ENCODE measurements at places on chromosomes 3 and 15.

GRCh38 chr3:22045882-22046281 lies 294.9 kb upstream of the ZNF385D start:
- no peak for DNase-seq

DNA sequence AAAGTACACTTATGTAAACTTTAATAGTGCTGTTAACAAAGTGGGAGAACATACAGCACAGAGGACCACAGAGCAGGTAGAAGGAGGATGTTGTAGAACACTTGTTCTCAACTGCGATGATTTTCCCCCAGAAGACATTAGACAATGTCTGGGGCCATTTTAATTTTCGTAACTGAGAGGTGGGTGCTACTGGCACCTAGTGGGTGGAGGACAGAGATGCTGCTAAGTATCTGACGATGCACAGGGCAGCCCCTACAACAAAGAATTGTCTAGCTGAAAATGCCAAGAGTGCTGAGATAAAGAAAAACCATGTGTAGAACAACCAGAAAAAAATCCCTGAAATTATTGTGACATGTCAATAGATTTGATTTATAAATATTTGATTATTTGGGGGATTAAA lies 5.0 kb upstream of the KBTBD8 start:
- no peak for DNase-seq

DNA sequence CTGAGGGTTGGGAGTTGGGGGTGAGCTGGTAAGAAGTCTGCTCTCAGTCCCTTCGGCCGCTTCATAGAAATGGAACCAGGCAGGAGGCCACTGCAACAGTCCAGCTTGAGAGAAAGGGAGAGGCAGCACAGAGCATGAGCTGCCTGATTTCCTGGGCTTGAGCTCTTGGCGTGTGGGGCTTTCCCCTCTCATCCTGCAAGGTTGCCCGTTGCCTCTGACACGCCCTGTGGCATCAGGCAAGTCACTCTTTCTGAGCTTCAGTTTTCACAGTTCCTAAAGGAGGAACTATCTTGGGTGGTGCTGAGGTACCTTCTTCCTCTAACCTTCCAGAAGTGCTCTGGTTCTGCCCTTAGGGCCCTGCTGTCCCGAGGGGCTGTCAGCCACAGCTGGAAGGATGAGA lies 4.9 kb downstream of the MESP2 start:
- DNase-seq = no peak

GRCh38 chr3:115648559-115648958 lies 25.2 kb downstream of the GAP43 start:
- DNase-seq = no peak

GRCh38 chr15:76866716-76867321 lies 38.3 kb downstream of the SCAPER start:
- DNase-seq = peak; percentile 15

DNA sequence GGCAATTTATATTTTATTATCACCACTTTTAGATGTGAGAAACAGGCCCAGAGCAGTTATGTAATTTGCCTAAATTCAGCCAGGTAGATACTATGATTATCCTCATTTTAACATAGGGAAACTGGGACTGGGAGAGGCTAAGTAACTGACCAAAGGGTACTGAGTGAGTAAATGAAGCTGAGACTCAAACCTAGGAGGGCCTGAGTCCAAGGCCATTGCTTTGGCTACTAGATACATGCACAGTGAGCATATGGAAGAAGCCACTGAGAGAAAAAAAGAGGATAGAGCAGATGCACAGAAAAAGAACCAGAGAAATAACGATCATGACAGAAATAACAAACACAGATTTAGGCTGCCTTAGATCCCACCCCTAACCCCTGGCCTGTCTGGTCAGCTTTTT lies 33.6 kb downstream of the USF3 start:
- no peak for DNase-seq

- no peak for DNase-seq
Observed at GRCh38 chr15:79680720-79681119, 216.1 kb downstream of the MTHFS start.

DNA sequence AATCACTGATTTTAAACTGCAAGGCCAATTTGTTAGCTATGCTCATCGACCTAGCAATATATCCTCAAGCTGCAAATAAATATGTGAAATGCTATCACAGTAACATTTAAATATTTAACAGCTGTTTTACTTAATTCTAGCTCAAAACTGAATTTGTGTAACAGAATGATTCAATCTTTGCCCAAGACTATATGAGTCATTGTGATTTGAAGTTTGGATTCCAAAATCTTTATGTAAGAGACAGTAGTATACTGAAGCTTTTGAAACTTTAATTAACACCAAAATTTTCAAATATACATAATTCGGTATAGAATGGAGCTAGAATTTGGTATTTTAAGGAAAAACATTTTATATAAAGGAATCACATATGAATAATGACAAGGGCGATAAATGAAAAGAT lies 603.0 kb upstream of the ROBO2 start:
- no peak for DNase-seq

DNA sequence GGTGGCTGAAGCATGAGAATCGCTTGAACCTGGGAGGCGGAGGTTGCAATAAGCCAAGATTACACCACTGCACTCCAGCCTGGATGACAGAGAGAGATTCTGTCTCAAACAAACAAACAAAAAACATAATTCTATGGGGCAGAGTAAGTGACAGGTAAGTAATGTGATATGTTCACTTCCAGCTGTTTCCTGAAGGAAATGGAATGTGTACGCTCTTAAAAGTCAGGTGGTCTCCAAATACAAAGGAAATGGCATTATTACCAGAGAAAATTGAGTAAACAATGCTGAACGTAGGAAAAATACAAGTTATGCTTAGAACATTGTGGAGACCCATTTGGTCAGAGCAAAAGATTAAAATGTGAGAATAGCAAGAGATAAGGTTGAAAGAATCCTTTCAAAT lies 278.5 kb downstream of the SCAPER start:
- DNase-seq = no peak

DNA sequence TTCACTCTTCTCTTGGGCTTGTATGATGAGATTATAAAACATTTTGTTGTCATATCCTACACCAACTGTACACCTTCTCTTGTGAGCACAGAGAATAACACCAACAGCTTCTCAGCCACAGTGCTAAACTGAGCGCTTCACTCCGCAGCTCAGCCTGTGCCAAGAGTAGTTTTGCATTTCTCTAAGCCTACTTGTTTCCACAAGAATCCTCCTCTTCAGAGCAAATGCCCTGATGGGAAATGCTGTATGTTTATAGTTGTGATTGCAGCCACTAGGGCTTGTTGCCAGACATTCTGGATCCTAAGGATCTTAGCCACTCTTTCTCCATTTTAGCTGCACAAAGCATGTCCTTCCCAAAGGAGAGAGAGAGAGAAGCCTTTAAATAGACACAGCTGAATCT lies 138.8 kb upstream of the PLXND1 start:
- DNase-seq = no peak

- no peak for DNase-seq
Observed at GRCh38 chr3:22288756-22289155, 537.7 kb upstream of the ZNF385D start.

- no peak for DNase-seq
Observed at GRCh38 chr3:189383630-189384029, 211.9 kb downstream of the TPRG1 start.

- no peak for DNase-seq
Observed at GRCh38 chr15:94509259-94509658, 277.9 kb downstream of the MCTP2 start.

DNA sequence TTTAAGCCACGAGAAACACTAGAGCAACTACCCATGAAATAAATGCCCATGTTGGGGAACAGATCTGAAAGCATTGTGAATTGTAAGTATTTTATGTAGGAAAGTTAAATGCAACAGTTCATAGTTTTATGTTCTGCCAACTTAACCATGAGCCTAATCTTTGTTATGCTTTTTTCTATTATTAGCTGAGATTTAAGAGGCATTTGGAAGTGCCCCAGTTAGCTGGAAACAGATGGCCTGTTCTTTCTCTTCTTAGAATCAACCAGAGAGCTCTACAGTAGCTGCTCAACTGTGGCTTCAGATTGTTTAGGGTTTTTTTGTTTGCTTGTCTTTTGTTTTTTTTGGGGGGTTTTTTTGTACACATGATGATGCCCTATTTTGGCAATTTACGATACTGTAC lies 284.4 kb downstream of the KCNH8 start:
- DNase-seq = no peak

DNA sequence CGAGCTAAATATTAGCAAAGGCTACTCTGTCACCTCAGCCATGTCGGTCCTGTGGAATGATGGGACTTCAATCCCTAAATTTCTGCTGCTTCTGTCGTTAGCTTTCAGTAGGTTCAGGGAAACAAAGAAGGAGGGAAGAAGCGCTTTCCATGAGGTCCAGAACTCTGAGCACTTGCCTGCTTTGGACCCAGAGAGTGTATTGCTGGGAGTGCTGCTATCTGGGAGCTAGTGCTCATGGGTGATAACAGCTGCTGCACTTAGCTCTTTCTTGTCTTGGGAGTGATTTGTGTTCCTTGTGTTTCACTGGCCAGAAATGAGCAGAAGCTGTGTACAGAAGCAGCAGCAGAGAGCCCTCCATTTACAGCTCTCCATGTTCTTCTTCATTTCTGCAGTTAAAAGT lies 369.8 kb downstream of the DIPK2A start:
- no peak for DNase-seq

- no peak for DNase-seq
Observed at GRCh38 chr15:42584031-42584765, 8.8 kb downstream of the STARD9 start.

- DNase-seq = no peak
Observed at GRCh38 chr3:108985844-108986243, 32.2 kb upstream of the GUCA1C start.

- no peak for DNase-seq
Observed at GRCh38 chr15:101489599-101490407, at the start of gene PCSK6. PCSK6 (minus strand) TSS chr15:101489707; CDS start chr15:101489670, 37 bp downstream.

- DNase-seq = peak; percentile 84
Observed at GRCh38 chr3:136195258-136196063, 674 bp downstream of the MSL2 start.

GRCh38 chr15:80931191-80931590 lies 58.4 kb downstream of the MESD start:
- no peak for DNase-seq

DNA sequence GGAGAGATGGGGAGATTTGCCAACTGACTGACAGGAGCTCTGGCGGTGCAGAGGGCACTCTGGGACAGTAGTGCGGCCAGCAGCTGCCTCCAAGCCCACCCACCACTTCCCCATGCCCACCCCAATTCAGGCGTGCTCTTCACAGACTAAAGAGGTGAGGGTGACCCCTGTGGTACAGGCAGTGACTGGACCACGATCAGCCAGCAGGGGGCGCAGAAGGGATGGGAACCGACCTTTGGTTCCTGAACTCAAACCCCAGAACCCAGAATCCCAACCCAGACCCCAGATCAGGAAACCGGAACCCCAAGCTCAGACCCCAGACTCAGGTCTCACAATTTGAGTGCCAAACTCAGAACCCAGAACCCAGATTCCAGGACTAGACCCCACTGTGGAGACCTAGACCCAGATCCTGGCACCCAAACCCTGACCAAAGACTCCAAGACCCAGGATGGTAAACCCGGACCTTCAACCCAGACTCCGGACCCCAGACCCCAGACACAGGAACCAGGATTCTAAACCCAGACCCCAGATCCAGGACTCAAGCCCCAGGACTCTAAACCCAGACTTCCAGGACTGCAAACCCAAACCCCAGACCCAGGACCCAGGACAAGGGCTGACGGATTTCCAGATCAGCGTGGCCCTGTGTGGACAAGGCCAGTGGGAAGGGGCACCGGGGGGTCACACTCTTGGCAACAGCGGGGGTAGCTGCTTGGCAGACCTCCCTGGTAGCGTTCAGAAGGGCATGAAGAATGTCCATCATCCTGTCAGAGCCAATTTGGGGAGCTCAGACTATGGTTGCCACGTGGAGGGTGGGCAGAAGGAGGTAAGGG lies 3.7 kb upstream of the MYL3 start:
- DNase-seq = peak; percentile 59

DNA sequence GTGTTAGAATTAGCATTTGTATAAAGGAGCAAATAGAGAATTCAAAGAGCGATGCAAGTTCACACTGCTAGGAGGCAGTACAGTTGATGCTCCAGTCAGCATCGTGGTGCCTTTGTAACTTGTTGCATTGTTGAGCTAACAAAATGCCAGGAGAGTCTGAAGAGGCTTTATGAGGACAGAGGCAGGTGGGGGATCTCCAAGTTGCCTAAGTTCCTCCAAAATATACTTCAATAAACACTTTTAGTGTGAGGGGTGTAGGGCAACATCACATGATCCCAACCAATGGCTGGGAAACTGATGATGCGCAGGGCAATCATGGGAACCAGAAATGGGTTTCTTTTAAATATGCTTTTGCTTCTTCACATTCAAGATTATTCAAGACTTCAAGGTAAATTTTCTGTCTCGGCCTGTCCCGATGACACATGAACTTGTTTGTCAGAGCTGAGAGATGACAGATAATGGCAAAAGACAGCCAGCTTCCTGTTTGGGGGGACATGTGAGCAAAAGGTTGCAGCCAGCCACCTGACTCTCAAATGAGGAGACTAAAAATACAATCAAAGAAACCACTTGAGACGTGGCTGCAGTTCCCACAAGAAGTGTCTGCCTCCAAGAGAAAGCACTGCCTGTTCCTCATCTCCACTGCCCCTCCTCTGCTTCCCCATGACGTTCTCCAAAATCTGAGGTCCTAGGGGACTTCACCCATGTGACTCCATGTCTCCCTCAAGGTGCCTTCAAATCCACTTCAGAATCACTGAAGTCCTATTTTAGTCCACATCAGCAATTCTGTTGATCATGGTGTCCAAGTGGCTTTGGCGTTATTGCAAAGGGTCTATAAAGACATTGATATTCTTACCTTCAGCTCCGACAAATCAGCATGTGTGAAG lies 39.3 kb downstream of the KLHL6 start:
- DNase-seq = peak; percentile 64

- DNase-seq = no peak
Observed at GRCh38 chr3:56157693-56158362, 310.4 kb downstream of the ERC2 start.

DNA sequence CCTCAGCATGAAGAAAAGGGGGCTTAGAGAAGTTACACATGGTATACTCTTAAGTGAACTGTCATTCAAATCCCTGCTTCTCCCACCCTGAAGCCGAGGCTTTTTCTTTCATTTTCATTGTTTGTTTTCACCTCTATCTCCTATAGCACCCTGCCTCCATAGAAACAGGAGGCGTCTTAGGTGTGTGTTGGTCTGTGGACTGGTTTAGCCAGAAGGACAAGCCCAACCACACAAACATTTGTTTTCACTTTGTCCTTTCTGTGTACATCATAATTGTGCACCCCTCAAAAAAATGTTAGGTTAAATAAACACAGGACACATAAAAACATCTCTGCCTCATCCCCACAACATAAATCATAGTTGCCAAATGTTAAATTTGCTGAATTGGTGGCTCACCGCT lies 73.3 kb upstream of the UBE2E2 start:
- no peak for DNase-seq

DNA sequence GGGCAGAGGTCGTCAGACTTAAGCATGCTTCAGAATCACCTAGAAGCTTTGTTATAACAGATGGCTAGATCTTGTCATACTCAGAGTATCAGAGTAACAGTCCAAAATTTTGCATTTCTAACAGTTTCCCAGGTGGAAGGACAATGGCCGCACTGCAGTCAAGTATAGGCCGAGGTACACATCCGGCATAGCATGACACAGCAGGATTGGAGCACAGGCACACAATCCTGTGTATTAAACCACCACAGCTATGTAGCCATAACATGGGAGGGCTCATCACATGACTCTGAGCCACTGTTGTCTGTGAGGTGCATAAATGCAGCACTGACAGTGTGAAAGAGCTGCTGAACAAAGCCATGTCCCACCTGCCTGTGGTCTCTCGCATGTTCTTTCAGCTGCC lies 85.7 kb upstream of the RNF7 start:
- no peak for DNase-seq
